ENCODE measurements at places on chromosomes 2 and 18.

- DNase-seq: no peak
These were observed 43.4 kb upstream of the LRP1B start for GRCh38 chr2:142174176-142174575.

GRCh38 chr2:197296835-197297234 is 13.7 kb downstream of the ANKRD44 start:
- no peak for DNase-seq

- peak; percentile 50 for DNase-seq
These were observed 7.7 kb downstream of the PSD4 start for GRCh38 chr2:113181258-113182051.

DNA sequence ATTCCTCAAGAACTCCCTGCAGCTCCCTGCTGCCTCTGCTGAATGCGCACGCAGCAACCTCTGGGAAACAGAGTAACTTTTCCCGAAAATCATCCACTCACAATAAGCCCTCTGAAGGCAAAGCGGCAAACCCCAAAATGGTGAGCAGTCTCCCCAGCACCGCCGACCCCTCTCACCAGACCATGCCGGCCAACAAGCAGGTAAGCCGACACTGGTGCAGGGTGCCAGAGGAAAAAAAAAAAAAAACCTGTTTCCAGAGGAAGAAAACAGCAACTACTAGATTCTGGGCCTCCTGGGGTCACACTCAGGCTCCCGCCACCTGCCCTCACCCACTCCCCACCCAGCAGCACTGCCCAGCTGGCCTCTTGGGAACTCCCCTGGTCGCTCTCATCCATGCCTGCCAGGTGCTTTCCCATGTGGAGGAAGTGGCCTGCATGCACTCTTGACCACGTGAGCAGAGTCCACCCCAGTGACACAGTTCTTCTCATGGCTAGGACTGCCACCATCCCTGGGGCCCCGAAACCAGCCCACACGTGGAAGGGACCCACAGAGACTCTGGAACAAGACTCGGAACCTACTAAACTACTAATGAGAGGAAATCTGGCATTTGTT is 36.9 kb downstream of the KCTD18 start:
- DNase-seq: no peak

GRCh38 chr18:40607542-40608148 is 1347.4 kb upstream of the PIK3C3 start:
- no peak for DNase-seq

- no peak for DNase-seq
These were observed 490.0 kb upstream of the HS6ST1 start for GRCh38 chr2:128808462-128809258.

DNA sequence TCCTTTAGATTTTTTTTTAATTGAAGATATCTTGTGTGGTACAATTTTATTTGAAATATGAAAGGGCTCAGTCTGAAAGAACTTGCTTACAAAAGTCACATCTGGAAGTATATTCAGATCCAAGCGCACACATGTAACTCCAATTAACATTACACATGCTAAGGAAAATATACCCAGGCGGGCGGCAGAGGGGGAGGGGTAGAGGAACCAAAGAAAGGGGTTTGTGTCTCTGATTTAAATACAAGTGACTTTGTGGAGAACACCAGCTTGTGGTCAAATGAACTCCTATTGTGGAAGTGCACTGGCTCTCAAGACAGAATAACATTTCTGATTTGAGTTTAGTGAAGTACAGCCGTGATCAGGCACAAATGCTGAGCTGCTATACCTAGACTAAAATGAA is 280.2 kb upstream of the SOX11 start:
- no peak for DNase-seq

- no peak for DNase-seq
These were observed 1591.2 kb upstream of the LRRTM1 start for GRCh38 chr2:81895620-81896250.

DNA sequence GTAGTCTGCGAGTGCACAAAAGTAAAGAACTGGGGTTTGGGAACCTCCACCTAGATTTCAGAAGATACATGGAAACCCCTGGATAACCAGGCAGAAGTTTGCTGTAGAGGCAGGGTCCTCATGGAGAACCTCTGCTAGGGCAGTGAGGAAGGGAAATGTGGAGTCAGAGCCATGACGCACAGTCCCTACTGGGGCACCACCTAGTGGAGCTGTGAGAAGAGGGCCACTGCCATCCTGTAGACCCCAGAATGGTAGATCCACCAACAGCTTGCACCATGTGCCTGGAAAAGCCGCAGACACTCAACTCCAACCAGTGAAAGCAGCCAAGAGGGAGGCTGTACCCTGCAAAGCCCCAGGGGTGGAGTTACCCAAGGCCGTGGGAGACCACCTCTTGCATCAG is 206.4 kb downstream of the PIEZO2 start:
- DNase-seq: peak; percentile 6

- no peak for DNase-seq
These were observed 10.2 kb downstream of the CERS6 start for GRCh38 chr2:168466190-168466737.

GRCh38 chr18:80167931-80168330 is 58.9 kb downstream of the ADNP2 start:
- DNase-seq: no peak

DNA sequence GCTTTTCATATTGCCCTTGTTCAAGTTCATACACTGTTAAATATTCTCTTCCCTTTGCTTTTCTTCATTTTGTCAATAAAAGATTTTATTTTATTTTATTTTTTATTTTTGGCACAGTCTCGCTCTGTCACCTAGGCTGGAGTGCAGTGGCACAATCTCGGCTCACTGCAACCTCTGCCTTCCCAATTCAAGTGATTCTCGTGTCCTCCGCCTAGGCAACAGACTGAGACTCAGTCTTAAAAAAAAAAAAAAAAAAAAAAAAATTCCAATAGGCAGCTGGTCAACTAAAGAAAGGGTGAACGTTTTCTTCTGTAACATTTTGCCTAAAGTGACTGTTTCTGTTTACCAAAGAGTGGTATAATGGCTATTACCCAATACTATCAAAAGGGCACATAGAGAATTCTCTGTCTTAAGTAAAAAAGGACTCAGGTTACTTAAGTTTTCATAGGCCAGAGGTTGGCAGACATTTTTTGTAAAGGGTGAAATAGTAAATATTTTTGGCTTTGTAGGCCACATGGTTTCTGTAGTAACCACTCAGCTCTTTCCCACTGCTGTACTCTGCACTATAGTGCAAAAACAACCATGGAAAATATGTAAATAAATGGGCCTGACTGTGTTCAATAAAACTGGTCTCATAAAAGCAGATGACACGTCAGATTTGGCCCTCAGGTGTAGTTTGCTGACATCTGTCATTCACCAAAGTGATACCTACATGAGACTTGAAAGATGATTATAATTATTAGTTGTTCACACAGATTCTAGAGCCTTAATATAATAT is 113.4 kb downstream of the MIB1 start:
- DNase-seq: peak; percentile 8

DNA sequence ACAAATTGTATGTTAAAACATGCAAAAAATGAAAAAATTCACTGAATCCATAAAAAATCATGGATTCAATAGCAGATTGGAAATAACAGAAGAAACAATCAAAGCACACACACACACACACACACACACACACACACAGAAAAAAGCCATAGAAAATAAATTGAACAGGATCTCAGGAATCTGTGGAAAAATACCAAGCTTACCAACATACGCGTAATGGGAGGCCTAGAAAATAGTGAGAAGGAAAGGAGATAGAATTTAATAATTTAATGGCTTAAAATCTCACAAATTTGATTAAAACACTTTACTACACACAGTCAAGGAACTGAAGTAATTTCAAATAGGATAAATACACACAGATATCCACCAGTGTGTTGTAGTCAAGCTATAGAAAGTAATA is 1671.5 kb upstream of the PIK3C3 start:
- DNase-seq: no peak

GRCh38 chr2:48768669-48769068 is 13.1 kb upstream of the LHCGR start:
- no peak for DNase-seq

DNA sequence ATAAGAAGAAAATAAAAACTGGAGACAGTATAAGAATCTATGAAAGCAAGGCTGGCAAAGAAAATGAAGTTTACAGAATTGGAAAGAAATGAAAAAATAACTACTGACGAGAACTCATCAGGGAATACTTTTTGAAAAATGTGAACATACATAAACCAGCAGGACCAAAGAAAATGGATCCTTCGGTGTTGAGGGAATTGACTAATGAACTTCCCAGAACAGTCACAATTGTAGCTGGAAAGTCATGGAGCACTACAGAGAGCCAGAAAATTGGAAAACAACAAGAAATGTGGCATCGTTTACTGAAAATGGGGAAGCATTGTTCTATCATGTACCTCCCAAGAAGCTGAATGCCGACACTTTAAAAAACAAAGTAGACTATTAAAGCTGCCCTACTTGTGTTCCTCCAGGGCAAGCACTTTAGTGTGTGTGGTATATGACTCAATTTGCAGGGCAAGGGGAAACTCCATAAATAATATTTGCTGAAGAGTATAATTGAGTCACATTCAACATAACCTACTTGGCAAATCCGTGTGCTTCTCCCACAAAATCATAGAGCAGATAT is 1221.6 kb upstream of the NRXN1 start:
- no peak for DNase-seq

GRCh38 chr2:235665661-235666212 is 171.9 kb downstream of the AGAP1 start:
- no peak for DNase-seq

DNA sequence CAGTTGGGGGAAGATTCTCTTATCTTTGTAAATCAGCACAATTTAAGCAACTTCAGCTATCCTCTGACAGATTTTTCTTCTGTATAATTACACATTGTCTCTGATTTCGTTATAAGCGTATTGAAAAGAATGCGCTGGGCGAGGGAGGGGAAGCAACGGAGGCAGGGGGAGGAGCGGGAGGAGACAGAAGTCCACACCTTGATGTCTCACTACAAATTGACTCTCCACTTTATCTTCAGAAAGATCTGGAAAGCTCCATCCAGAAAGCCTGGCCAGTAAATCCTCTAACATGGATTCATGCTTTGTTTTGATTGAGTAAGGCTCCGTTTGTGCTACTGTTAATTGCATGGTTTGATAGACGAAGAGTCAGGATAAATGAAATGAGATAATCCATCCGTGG is 76.6 kb downstream of the SMIM21 start:
- no peak for DNase-seq

GRCh38 chr2:8098476-8099266 is 583.2 kb upstream of the ID2 start:
- DNase-seq: no peak

- no peak for DNase-seq
These were observed 342.7 kb downstream of the RND3 start for GRCh38 chr2:150144546-150145298.

GRCh38 chr2:193818801-193819499 is 1624.2 kb upstream of the TMEFF2 start:
- DNase-seq: no peak

DNA sequence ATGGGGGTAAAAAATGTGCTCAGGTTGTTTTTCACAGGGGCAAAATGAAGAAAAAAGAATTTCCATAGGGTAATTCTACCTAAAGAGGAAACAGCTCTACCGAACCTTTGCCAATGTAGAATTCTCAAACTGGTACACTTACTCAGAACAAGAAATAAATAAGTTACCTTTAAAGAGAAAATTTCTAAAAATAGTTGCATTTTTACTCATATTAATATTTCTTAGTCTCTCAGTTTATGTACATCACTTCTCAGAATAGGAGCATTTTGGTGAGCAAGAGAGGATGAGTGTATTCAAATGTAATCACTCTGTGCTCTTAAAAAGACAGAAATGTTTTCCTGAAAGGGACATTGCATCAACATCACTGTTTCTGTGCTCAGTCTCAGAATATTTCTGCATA is 574.7 kb upstream of the SLC8A1 start:
- no peak for DNase-seq

DNA sequence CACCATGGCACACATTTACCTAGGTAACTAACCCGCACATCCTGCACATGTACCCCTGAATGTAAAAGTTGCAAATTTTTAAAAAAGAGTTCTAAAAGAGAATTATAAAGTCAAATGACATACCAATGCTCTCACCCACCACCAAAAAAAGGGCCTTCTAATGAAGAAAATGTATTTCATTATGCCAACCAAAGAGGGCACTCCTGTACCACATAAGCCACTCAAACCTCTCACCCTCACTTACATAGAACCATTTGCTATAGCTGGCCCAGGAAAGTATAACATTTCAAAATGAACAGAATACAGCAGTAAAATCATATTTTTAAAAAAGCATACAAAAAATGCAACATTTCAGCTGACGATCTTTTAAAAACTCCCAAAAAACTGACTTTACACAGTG is 241.5 kb upstream of the PKDCC start:
- peak; percentile 12 for DNase-seq

- no peak for DNase-seq
These were observed 4.9 kb downstream of the NOP58 start for GRCh38 chr2:202270487-202270886.

DNA sequence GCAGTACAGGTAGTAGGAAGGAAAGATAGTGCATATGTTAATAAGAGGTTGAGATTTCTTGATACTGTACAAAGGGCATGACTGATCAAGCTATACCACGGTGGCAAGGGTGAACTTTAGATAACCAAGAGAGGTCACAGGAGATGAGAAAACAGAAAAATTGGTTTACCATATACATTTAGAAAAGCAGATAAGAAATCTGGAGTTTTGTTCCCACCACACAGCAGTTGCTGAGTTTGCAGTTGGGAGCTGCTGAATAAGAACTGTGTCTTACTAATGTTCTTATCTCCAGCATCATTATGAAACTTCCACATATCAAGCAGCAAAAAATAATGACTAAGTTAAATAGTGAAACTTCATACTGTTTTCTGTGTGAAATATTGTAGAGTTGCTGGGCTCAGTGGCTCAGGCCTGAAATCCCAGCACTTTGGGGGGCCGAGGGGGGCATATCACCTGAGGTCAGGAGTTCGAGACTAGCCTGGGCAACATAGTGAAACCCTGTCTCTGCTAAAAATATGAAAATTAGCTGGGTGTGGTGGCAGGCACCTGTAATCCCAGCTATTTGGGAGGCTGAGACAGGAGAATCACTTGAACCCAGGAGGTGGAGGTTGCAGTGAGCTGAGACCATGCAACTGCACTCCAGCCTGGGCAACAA is 12.0 kb upstream of the IMPACT start:
- DNase-seq: no peak

GRCh38 chr2:106127282-106127771 is 66.8 kb downstream of the UXS1 start:
- peak; percentile 66 for DNase-seq

DNA sequence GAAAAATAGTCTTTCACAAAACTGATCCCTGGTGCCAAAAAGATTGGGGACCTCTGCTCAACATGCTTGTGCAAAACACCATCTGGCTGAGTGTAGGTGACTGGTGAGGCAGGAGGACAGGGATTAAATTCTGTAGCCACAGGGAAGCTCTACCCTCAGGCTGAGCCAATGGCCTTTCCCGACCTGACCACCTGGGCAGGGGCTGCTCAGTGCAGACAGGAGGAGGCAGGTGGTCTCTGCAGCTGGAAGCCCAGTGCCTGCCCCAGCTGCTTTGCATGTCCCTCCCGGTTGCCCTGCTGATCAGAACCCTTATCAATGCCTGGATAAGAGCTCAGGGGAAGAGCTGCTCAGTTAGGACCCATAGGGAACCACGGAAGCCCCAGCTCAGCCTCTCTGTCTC is 235.3 kb downstream of the ANKRD36 start:
- no peak for DNase-seq

GRCh38 chr2:65722028-65722778 is 289.8 kb upstream of the SPRED2 start:
- no peak for DNase-seq
